ENCODE measurements at places on chromosomes 3 and 15. TPM values are rescaled to one million over a fixed set of nuclear protein-coding genes. Genes with fewer than 3 reads are reported as not detected.

Gene CD96
- 2.3 TPM for polyA plus RNA-seq

Gene TEX55
- polyA plus RNA-seq = not detected

Gene RTP1
- polyA plus RNA-seq = not detected

Gene VEPH1
- polyA plus RNA-seq = 48.9 TPM

Gene FGD5
- 24.2 TPM for polyA plus RNA-seq

Gene TMCO5A
- polyA plus RNA-seq = not detected

Gene CALML4
- polyA plus RNA-seq = 36.0 TPM

Gene ALG1L2
- polyA plus RNA-seq = 2.1 TPM

Gene NRROS
- polyA plus RNA-seq = 3.2 TPM

Gene LRRC49
- polyA plus RNA-seq = 21.0 TPM

Gene TAGLN3
- 2.5 TPM for polyA plus RNA-seq

Gene TMEM39A
- 49.1 TPM for polyA plus RNA-seq

Gene TCTA
- 34.1 TPM for polyA plus RNA-seq

Gene VIPR1
- polyA plus RNA-seq = 2.5 TPM

Gene MYZAP
- polyA plus RNA-seq = 7.2 TPM

Gene CEP97
- polyA plus RNA-seq = 14.4 TPM

Gene GOLGA8H
- polyA plus RNA-seq = 0.79 TPM

Gene ADAM10
- 281 TPM for polyA plus RNA-seq

Gene EFCC1
- 2.9 TPM for polyA plus RNA-seq

Gene C3orf49
- not detected for polyA plus RNA-seq

Gene SPATA12
- polyA plus RNA-seq = not detected

Gene PP2D1
- polyA plus RNA-seq = 0.29 TPM

Gene KBTBD13
- 0.10 TPM for polyA plus RNA-seq

Gene IL17RE
- 11.5 TPM for polyA plus RNA-seq

Gene TRANK1
- polyA plus RNA-seq = 8.4 TPM

Gene GOLGA6B
- 0.19 TPM for polyA plus RNA-seq

Gene PRRT3
- polyA plus RNA-seq = 3.9 TPM

Gene CCR1
- 2.6 TPM for polyA plus RNA-seq

Gene SATB1
- polyA plus RNA-seq = 43.6 TPM

Gene ALG3
- polyA plus RNA-seq = 40.6 TPM

Gene HIGD2B
- not detected for polyA plus RNA-seq

Gene MLF1
- polyA plus RNA-seq = 64.7 TPM

Gene XYLB
- polyA plus RNA-seq = 9.8 TPM

Gene MELTF
- polyA plus RNA-seq = 2.1 TPM

Gene GABRR3
- polyA plus RNA-seq = 0.04 TPM

Gene SCN11A
- 0.90 TPM for polyA plus RNA-seq

Gene EPHA3
- 4.9 TPM for polyA plus RNA-seq

Gene APOD
- 13.7 TPM for polyA plus RNA-seq

Gene MRPL46
- polyA plus RNA-seq = 29.9 TPM

Gene GOLGA8T
- 0.38 TPM for polyA plus RNA-seq

Gene PRR20G
- not detected for polyA plus RNA-seq

Gene PPP1R14D
- 0.46 TPM for polyA plus RNA-seq

Gene FXR1
- polyA plus RNA-seq = 206 TPM

Gene SQOR
- 26.9 TPM for polyA plus RNA-seq

Gene CHRNA7
- 21.1 TPM for polyA plus RNA-seq

Gene TNIK
- polyA plus RNA-seq = 16.5 TPM

Gene MAP4
- 181 TPM for polyA plus RNA-seq

Gene PLA2G4E
- 0.04 TPM for polyA plus RNA-seq
